CD14-positive monocyte (primary cell): ENCODE measurements at places on chromosomes 6 and 20. TPM values are rescaled to one million over a fixed set of nuclear protein-coding genes. Genes with fewer than 3 reads are reported as not detected.

The CCM2L gene
- polyA plus RNA-seq: not detected

The HTR1E gene
- not detected in 2 replicates for polyA plus RNA-seq

The NFYA gene
- polyA plus RNA-seq: 10.7 TPM

The MAFB gene
- 134 TPM for polyA plus RNA-seq

The CYP39A1 gene
- polyA plus RNA-seq: not detected

The PLCB1 gene
- polyA plus RNA-seq: 13.2 TPM

The RFX6 gene
- polyA plus RNA-seq: not detected

The PRND gene
- polyA plus RNA-seq: not detected

DNA sequence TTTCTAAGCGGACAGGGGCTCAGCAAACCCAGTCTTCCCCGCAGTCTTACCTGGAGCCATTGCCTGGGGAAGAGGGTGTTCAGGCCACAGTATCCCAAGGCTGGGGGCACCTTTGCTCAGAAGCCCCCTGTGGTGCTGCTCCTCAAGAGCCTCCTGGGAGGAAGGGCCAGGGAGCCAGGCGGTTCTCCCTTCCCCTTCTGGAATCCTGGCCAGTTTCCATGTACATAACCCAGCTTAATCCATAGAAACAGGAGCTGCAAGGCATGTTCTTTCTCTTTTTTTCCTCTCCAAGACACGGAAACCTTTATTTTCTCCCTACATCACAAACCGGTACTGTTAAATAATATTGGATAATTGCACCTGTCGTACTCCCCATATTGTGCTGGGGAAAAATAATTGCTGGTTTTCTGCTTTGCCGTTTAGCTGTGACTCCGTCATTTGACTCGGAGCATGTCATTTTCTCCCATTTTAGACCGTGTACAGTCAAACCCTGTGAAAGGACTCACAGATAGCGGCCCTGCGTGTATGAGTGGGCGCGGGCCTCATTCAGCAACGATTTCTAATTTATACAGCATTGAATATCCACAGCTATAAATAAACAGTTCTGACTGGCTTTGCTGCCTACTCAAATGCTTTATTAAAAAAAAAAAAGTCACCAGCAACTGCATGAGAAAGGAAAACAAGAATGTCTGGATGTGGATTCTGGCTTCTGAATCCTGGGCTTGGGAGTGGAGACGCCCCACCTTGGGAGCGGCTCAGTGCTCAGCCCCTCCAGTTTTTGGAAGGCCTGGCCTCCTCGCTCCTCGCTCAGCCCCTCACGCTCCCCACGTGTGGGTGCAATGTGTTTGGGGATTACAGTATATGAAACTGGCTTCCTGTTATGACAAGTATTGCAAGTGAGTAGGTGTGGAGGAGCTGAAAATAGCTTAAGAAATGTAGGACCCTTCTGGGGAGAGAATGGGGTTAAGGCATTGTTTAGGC is 67.3 kb downstream of the ADTRP start:
- DNase-seq: peak; percentile 54

- DNase-seq: peak; percentile 82
Measured at GRCh38 chr20:23362392-23363256, 642 bp downstream of the GZF1 start.

GRCh38 chr20:33947709-33948295 is 45.9 kb upstream of the RALY start:
- DNase-seq: peak; percentile 19

DNA sequence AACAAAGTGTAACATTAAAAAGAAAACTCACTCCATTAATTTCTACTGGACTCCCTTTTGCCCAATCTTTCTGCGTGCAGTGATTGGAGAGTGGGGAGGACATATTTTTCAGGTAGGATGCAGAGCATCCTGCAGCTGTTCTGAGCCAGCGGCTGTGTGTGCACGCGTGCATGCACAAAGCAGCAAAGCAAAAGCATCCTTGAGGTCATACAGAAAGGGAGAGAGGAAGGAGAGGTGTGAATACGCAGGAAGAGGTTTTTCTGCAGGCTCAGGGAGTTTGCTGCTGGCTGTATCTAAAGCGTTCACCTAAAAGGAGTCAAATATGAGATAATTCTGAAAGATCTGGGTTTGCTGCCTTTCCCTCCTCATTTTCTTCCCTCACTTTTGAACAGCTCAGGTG is 108.4 kb downstream of the HUS1B start:
- DNase-seq: no peak

DNA sequence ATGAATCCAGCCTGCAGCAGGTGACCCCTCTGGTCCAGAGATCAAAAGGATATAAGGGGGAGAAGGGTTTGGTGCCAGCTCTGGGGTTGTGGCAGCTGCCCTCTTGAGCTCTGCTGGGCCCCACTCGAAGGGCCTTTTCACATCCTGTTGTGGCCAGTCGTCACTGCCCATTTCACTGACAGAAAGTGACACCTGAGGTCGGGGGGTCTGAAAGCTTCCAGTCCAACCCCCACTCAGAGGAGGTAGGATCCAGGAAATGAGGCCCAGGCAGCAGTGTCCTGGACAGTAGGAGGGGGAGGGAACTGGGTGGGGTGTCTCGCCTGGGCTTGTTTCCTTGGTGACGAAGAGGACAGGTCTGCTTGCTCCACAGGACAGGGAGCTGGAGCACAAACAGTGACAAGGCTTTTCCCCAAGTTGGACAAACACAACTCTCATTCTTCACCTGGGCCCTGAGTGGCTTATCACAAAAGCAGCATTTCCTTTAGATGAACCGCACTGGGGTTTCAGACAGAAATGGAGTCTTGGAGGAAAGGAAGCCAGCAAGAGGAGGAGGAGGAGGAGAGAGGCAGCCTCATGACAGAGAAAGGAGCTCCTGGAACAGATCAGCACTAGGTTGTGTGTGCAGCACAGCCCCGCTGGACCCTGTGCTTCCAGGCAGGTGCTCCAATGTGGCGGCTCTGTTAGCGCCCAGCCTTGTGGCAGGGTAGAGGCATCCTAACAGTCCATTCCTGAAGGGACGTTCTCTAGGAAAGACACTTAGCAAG is 11.0 kb downstream of the FRS3 start:
- no peak for DNase-seq

DNA sequence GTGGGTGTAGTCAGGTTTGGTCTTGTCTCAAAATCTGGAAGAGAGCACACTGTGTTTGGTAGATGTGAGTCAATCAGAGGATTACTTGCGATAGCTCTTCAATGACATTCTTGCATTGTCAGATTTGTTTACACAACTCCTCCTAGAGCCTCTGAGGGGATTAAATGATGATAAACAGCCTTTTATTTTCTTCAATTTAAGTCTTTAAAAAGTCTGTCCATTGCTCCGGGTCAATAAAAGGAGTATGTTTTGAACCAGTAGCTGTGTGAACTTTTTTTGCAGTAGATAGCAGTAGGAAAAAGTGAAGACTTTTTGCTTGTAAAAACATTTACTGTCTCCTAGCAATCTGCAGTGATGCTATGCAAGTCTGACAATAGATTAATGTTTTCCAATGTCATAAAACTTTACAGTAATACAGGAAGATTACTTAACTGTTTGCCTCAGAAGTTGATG is 49.9 kb downstream of the GJA1 start:
- no peak for DNase-seq

GRCh38 chr6:102679865-102680264 is 1286.4 kb downstream of the GRIK2 start:
- no peak for DNase-seq

DNA sequence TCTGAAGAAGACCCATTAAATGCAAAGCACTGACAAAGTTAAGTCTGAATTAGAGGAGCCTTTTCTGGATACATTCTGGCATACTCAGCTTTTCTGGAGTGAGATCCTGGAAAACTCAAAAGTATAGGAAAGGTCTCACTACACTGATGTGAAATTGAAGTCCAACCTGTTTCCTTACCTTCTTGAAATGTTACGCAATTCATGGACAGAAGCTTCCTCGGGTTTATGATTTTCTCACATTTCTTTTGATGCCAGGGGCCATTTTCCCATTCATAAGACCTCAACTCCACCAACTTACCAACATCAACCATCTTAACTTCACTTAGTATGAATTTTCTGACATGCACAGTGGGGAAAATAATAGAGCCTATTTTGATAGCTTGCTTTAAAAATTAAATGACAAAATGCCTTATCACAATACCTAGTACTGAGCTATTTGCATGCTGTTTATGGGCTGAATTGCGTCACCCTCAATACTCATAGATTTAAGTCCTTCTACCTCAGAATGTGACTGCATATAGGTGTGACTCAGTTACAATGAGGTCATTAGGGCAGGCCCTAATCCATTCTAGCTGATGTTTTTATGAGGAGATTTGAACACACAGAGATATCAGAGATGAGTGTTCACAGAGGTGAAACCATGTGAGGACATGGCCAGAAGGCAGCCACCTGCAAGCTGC is 73.4 kb upstream of the RAB32 start:
- no peak for DNase-seq

DNA sequence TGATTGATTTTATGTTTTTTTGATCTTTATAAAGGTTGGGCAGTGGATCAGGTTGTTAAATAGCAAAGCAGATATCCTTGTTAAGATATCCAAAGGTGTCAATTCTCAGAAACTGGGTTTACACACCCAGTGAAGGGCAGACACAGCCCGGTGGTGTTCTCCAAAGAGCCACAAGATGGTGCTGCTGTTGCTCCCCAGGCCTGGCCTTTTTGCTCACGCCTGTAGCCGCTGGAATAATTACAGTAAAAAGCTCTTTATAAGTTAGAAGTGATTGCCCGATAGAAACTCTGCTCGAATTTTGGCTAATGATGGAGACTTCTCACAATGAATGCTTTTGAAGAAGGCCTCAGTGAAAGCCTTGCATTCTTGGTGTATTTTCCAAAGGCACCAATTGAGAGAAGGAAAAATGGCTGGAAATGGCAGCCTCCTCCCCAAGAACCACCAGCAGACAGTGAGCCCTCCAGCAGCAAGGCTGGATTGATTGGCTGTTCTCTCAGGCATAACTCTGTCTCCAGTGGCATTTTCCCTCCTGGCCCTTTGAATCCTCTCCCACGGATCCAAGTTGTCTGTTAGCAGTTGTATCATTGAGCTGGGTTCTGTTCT is 120.5 kb upstream of the CHD6 start:
- DNase-seq: no peak

DNA sequence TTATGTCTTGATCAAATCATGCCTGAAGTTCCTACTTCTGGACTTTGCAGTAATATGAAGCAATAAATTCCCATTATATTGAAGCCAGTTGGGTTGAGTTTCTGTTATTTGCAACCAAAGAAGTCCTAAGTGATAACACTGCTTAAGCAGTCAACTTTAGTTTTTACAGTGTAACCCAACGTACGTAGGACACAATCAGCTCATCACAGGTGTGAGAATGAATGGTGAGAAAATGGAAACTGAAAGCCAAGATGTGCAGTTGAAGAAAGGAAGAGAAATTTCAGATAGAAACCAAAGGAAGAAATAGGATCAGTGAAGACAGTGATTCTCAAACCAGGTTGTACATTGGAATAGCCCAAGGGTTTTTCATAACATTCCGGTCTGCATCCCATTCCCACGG is 211.4 kb upstream of the ZFP64 start:
- no peak for DNase-seq

DNA sequence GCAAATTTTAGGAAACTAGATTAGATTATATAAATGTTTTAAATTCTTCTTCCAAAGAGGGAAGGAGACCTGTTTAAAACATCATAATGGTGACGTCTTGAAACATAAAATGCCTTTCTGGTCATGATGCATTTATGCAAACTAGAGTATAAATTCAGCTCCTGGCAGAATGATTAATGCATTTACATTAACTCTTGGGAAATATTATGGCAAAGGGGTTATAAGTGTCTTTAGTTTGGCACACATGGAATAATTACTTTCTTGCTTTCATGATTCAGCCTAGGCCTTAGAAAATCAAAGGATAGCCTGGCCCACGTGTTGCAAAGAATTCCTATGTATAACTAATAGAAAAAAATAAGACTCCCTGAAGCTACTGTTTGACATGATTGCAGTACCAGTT is 639.2 kb downstream of the RFPL4B start:
- DNase-seq: no peak

DNA sequence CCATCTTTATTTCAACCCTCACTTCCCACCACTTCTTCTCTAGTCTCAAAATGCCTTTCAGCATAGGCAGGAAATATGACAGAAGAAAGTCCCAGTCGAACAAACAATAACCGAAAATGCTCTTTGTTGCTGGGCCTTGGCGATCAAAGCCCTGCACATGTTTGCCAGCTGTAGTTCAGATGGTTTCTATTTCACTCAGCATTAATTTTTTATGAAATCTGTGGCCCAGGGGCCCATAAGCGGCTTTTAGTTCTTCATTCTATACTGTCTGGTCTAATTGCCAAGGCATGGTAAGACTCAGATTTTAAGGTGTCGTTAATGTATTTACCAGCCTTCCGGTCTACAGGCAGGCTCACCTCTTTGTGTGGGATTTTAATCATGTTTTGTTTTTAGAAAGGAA is 10.9 kb upstream of the F13A1 start:
- DNase-seq: no peak

- no peak for DNase-seq
Measured at GRCh38 chr20:44181611-44182010, 5.4 kb downstream of the JPH2 start.

DNA sequence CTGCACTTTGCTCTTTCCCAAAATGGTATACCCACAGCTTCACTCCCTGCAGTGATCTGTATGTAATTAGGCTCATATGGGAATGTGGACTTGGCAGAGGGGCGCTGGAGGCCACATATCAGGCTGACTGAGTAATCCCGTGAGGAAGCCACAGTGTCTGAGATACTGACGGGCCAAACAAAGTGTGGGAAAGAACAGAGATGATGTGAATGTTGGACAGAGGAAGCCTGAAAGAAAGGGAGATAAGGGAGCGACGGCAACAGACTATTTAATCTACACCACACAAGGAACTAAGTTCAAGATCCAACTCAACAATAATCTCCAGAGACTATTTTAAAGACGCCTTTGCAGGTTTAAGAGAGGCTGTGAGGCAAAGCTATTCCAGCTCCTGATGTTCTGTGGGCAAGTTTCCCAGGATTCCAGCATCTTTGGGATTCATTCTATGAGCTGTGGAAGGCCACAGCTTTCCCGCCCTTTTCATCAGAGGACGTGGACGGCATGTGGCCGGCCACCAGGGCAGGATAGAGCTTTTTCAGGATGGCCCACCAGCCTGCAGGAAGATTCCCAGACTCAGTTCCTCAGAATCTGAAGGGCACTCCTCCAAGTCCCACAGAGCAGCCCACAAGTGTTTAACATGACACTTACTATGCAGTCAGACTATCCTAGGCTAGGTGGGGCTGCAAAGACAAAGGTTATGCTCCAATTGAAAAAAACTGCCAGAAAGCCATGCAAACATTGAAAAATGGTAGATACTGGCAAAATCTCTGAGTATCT is 237.5 kb downstream of the ATXN1 start:
- DNase-seq: no peak

DNA sequence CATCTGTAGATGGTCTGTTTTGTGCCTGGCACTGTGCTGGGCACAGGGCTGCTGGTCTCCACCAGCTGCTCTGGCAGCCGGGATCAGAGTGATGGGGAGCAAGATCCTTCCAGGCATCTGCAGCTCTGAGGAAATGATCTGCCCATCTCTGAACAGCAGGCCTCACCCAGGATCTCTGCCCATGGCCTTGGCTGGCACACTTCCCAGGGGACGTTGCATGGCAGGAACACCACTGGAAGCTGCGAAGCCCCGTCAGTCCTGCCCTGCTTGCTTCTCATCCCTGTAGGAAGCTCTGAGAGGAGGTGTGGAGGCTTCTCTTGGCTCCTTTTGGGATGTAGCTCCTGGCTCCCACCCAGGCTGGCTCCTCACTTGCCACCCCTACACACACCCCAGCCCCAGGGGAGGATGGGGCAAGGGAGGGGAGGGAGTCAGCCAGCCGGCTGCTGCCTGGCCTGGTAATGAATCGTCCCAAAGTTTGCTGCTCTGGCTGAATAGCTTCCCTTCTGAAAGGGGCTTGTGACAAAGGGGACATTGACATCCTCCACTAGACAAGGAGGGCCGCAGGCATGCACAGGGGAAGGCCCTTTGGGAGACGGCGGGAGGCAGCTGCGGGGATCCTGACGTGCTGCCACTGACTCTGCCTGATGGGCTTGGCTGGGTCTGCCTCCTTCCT is 108.9 kb downstream of the VEGFA start:
- no peak for DNase-seq
